ENCODE measurements at places on chromosomes 3 and 15.
A peak's percentile ranks its signal among the peaks of the same experiment; 100 is the strongest.

GRCh38 chr3:61524933-61525332 lies 36.4 kb upstream of the PTPRG start:
- DNase-seq = no peak

DNA sequence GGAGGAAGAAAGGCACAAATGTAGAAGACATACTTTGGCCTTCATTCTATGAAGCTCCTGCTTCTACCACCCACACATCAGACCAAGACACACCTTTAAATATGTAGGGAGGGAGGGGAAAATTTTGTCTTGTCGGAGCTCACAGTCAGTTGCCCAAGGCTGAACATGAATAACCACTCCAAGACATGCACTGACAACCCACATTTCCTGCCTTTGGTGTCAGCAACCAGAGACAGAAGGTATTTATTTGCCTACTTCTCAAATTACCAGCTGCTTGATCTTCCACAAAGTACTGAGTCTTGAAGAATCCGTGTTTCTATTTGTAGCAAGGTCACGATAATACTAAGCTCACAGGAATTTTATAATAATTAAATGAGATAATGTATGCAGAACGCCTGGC lies 169.7 kb downstream of the KCNMB2 start:
- no peak for DNase-seq

- DNase-seq = peak; percentile 70
Observed at GRCh38 chr3:42535981-42536784, 33.7 kb downstream of the VIPR1 start.

DNA sequence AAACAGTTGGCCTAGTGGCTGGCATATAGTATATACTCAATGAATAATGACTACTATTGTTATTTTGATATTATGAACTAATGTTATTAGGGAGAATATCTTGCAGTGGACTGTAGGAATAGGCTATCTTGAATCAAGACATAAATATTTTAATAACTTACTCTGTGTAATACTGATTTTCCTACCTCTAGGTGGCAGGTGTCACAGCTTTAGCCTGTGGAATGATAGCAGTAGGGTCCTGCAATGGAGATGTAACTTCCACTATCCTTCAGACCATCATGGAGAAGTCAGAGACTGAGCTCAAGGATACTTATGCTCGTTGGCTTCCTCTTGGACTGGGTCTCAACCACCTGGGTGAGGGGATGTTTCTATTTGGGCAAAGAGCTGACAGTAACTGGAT lies 6.5 kb downstream of the PSMD2 start:
- DNase-seq = no peak

DNA sequence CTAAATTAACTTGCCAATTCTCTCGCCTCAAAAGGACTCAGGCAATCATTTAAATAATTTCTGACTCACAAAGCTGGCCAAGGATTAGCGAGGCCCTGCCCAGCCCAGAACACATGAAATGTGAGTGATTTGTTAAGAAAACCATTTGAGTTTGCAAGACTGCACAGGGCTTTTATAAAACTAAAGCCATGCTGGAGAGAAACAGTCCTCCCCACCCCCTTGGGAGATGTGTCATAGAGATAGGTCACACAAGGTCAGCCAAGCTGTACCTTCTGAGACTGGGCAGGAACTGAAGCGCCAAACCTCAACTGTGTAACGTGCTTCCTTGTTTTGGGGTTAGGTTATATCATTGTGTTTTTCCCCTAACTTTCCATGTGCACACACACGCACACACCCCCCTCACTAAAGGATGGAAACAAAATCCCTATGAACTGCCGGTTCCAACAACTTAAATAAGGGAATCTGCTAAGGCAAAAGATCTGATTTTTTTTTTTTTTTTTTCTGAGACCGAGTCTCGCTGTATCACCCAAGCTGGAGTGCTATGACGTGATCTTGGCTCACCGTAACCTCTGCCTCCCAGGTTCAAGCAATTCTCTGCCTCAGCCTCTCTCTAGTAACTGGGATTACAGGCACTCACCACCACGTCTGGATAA lies 8.1 kb downstream of the SPATA12 start:
- no peak for DNase-seq

DNA sequence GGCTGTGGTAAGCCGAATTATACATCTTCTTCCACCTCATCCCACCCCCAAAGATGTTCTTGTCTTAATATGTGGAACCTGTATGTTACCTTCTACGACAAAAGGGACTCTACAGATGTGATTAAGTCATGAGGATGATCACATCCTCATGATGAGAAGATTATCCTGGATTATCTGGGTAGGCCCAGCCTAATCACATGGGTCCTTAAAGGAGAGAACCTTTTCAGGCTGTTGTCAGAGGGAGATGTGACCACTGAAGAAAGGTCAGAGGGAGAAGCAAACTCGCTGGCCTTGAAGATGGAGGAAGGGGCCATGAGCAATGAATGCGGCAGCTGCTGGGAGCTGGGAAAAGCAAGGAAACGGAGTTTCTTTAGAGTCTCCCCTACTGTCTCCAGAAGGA lies 12.9 kb upstream of the SCG3 start:
- DNase-seq = no peak

GRCh38 chr3:167716920-167717319 lies 17.8 kb downstream of the PDCD10 start:
- no peak for DNase-seq

DNA sequence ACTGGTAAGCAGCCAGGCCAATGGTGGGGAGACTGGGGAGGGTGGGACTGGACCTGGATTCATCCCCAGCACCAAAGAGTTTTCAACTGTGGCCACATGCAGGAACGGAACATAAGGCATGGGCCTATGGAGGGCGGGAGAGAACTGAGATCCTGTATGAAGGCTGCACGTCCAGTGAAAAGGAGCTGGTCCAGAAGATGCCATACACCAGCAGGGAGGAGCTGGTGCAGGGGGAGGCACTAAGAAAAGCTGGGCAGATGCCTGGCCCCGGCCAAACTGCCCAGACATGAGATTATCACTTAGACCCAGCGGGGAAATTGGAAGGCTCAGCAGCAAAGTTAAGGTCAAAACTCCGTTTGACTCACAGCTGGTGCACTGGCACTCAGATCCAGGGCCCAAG lies 58.1 kb upstream of the MCF2L2 start:
- DNase-seq = no peak
